SW 1271 (cell line): ENCODE measurements at places on chromosomes 6 and 20.

DNA sequence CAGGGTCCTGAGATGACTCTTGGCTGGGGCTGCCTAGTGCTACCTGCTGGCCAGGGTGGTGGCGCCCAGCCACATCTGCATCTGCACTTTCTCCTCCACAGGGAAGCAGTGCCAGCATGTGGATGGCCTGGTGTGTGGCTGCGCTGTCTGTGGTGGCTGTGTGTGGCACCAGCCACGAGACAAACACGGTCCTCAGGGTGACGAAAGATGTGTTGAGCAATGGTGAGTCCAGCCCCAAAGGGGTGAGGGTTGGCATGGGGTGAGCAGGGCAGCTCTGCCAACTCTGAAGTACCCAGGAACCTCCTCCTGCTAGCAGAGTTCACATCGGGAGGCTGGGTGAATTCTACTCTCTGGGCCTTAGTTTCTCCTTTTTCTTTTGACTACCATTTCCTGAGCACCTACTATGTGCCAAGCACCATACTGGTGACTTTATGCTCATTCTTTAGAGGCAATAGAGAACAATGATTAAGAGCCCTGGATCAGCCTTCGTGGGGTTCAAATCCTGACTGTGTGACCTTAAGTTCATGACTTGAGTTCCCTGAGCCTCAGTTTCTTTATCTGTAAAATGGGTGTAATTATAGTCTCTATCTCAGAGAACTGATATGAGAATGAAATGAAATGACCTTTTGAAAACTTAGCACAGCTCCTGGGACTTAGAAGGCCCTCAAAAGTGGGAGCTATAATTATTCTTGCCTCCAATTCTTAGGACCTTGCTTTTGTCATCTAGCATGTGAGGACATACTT is 2.1 kb downstream of the BPIFB4 start:
- no peak for DNase-seq

DNA sequence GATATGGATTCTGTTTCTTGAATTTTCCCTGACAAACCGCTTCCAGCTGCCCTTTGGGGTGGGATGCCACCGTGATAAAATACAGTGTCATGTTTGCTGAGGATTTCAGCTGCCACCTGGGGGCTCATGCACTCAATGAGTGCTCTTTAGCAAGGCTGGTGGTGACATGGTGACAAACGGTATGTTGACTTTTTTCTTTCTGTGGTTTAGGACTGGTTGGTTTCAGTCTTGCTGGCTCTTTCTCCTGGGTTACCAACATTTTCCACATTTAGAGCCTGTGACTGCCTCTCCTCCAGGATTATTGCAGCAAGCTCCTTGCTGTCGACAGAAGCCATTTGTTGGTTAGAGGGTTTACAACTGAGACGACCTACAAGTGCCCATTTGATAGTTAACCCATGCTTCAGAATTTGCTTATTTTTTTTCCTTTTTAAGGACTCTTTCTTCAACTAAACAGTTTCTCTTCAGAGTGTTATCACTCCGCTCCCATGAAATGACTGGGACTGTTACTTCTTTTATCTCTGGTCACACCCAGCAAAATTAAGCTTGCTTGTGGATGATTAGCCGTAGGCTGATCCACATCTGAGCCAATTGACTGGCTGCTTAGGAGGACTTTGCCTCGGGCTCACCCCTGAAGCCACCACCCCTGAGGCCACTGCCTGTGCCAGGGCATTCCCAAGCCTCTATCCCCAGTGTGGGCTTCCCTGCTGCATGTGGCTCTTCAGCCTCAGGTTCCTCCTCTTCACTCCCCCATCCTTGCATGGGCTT is 48.4 kb upstream of the CDYL start:
- no peak for DNase-seq

DNA sequence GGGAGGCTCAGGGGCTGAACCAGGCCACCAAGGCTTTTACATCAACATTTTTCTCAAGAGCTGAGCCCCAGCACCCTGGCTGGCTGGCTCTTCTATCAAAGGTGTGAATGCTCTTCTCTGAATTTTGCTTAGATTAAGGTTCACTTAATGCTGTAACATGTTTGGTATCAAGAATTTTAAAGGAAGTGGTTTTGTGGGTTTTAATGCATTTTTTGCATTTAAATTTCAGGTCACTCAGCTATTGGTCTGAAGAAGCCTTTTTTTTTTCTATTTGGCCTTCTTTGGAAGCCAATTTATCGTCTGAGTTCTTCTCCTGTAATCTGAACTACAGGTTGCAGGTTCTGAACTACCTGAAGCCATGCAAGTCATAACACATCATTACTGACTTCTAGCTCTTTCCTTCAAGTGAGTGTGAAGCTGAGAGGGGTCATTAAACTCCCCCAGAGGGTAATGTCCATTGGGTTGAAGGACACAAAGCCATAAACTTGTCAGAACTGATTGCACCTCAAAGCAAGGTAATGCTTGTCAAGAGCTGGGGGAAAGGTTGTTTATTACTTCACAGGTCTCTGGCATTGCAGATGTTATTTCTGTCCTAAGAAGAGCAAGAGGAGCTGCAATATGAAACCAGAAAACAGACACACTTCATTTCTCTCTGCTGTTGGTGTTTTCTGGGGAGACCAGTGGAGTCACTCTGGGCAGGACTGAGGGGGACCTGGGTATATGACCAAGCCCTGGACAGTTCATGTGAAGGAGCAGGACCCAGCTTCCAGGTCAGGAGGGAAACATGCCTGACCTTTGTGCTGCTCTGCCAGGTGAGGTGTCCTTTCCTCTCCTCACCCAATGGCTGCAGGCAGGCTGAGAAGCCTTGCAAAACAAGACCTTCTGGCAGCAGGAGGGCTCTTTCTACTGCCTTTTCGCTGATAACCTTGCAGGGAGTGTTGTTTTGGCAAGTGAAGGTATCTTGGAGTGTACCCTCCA is 26.1 kb upstream of the NEDD9 start:
- no peak for DNase-seq

DNA sequence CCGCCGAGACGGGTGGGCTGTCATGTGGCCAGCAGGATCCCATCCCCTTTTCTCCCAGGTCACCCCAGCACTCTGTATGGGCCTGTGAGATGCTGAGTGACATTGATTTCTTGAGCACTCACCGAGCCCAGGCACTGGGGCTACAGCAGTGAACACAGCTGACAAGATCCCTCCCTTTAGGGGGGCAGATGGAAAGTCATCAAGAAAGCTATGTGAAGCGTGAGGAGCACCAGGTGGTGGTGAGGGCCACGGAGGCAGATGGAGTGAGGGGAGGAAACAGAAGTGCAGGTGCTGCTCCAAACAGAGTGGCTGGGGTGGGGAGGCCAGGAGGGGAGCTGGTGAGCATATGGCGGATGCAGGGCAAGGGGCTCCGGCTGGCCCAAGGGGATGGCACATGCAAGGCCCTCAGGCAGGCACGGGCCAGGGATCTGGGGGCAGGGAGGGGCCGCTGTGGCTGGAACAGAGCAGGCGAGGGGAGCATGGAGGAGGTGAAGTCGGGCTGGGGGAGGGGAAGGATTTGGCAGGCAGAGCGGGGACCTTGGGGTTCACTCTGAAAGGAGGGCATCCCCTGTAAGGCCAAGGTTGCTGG is 184.0 kb downstream of the BMP7 start:
- no peak for DNase-seq

GRCh38 chr6:112330071-112330878 is 16.9 kb upstream of the RFPL4B start:
- DNase-seq = no peak

DNA sequence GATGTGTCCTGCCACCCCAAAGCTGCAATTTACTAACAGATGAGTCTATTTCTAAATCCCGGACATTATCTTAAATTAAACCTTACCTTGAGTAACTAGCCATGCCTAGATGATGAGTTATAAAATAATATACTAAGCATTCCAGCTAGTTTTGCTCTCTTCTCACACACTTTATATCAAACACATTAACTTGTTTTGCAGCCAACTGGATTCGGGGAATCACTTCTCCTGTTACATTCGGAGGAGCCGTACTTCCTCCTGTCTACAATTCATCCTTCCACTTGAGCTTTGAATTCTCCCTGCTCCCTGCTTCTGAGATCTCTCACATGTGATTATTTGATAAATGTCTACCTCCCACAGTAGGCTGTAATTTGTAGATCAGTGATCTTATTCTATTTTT is 420.1 kb downstream of the GJA1 start:
- no peak for DNase-seq

GRCh38 chr20:3777716-3778629 is 3.3 kb downstream of the SPEF1 start:
- no peak for DNase-seq

GRCh38 chr20:5067877-5068645 is 51.7 kb downstream of the PCNA start:
- no peak for DNase-seq

- no peak for DNase-seq
Measured at GRCh38 chr20:51800872-51801121, 1.5 kb downstream of the SALL4 start.

DNA sequence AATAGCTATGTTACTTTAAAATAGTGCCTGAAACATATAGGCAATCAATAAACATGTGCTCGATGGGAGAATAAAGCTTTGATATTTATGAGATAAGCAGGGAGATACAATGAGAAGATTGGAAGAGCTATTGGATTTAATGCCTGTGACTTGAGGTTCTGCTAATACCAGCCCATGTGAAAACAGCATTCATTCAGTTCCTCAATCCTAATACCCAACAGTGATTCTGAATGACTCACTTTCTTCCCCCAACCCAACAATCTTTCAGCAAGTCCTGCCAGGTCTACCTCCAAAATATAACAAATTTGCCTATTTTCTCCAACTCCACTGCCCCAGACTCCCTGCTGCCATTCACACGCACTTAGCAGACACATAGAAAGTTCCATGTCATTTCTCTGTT is 26.6 kb upstream of the KLHL31 start:
- DNase-seq = no peak

DNA sequence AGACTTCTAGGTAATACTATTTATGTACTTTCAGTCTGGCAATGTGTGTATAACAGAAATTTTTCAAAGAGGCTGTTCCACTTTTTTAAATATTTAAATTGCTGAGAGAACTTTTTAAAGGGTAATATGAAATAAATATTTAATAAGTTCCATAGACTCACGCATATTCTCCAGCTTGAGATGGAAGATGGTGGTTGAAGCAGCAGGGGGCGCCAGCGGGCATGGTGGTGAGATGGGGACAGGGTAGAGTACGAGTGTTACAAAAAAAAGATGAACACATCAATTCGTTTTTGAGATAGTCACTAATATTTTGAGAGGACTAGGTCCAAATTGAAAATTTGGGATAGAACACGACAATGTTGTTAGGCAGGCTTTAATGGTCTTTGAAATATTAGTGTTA is 68.4 kb downstream of the RSPO3 start:
- DNase-seq = no peak

DNA sequence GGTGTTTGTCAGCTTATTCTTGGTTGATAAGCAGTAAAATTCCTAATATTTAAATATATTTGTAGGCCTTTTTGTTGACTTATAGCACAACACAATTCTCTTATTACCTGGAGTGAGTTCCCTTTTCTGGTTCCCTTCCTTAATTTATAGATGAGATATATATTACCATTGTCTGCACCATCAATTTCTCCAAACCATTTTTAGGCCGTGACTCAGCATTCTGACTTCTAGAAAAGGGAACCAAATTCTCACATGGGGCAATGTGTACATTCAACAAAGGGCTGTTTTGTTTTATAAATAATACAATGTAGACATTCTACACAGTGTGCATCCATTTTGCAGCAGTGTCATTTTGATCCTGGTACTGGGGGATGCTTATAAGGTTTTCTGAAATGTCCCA is 52.8 kb downstream of the NCOA7 start:
- DNase-seq = no peak

DNA sequence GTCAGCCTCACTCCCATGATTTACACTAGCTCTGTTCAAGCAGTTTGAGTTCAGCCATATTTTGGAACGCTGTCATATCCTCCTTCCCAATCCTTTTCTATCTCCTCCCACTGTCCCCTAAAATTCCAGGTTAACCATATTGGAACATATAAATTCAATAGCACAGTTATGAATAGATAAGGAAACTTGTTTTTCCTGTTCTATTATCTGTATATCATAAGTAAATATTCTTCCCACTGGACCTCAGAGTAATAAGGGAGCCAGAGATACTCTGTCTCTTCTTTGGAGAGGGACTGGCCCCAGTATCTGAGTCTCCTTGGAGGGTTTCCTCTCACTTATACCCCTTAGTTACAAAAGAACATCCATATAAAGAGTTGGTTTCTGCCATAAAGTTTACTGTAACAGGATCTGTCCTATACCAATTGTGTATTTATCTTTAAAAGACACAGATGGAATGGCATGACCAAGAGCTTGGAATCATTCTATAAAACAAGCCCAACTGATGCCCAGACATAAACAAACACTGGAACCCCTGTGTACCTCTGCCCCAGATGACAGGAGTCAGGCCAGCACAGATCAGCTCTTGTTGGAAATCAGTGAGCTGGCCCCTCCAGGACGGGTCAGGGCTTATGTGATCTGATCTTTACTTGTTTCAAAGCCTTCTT is 67.1 kb downstream of the EPB41L2 start:
- DNase-seq = no peak

DNA sequence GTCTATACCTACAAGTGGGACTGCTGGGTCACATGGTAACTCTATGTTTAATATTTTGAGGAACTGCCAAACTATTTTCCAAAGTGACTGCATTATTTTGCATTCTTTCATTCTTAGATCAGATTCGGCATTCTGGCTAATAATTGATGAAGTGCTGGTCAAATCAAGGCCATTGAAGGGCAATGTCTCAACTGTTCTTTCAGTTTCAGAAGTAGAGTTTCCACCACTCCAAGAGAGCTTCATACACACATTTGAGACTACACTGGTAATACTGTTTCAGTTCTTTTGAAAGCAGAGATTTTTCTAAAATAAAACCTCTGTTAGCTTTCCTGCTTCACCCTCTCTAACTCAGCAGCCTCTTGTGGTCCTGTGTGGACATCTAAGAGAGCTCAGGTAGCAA is 154.5 kb downstream of the CFAP61 start:
- no peak for DNase-seq

GRCh38 chr6:147909640-147910039 is 401.1 kb downstream of the SAMD5 start:
- no peak for DNase-seq

GRCh38 chr6:94956910-94957309 is 620.4 kb upstream of the MANEA start:
- no peak for DNase-seq

DNA sequence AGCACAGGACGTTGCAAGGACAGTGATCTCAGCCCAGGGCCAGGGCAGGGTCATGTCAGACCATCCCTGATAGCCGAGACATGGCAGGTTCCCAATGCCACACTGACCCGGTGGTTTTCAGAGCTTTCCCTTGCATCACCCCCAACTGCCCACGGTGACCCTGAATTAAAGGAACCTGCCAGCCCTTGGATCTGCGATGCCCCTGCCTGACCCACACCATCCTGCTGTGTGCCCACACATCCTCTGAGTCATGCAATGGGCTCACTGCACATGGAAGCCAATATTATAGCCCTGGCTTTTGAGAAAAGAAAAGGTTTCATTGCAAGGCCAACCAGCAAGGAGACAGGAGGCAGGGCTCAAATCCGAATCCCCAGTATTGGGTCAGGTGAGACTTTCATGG is 132.6 kb upstream of the CST7 start:
- no peak for DNase-seq

GRCh38 chr6:88574651-88575050 is 388.8 kb downstream of the RNGTT start:
- no peak for DNase-seq

- DNase-seq = no peak
Measured at GRCh38 chr20:35883336-35883777, 70.9 kb downstream of the SCAND1 start.
